ENCODE measurements at places on chromosomes 3 and 15.
A peak's percentile ranks its signal among the peaks of the same experiment; 100 is the strongest.

DNA sequence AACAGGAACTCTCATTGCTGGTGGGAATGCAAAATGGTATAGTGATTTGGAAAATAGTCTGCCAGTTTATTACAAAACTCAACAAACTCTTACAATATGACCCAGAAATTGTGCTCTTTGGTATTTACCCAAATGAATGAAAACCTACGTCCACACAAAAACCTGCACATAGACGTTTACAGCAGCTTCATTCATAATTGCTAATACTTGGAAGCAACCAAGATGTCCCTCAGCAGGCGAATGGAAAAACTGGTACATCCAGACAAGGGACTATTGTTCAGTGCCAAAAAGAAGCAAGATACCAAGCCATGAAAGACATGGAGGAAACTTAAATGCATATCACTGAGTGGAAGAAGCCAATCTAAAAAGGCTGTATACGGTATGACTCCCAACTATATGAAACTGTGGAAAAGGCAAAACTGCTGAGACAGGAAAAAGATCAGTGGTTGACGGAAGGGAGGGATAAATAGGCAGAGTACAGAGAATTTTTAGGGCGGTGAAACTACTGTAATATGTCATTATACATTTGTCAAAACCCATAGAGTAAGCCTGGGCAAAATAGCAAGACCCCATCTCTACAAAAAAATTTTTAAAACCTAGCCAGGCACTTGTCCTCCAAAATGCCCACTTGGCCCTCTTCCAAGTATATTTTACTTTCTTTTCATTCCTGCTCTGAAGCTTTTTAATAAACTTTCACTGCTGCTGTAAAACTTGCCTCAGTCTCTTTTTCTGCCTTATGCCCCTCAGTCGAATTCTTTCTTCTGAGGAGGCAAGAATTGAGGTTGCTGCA lies 4.9 kb upstream of the MKRN2OS start:
- no peak for DNase-seq

- DNase-seq: peak; percentile 13
Measured at GRCh38 chr3:196518966-196519717, 4.0 kb upstream of the SMCO1 start.

GRCh38 chr15:78828920-78829319 lies 17.7 kb upstream of the ADAMTS7 start:
- DNase-seq: no peak

DNA sequence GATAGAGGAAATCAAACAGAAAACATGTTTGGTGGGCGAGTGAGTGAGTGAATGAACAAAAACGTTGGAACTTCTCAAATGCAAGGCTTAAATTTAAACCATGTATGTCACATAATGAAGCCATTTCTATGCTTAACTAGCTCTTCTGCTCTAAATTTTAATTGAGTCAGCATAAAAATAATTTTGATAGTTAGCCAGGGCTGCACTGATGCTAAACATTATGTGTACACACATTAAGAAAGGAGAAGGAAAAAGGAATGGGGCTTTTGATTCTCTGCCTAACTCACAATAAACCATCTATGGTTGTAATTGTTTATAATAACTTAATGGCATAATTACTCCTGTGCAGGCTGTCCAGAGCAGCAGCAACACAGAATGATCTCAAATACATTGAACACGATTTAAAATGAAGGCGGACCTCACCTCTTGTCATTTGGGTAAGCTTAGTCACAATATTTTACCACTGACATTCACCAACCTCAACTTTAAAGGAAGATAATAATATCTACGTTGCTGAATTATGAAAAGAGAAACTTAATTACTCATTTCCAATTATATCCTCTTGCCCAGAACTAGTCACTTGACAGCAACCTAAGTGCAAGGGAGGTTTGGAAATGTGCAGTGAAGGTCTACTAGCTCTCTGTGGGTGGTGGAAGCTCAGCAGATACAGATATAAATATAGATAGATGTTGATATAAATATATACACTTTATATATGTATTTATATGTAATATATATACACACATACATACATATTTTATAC lies 318.4 kb upstream of the TRIM42 start:
- DNase-seq: no peak

DNA sequence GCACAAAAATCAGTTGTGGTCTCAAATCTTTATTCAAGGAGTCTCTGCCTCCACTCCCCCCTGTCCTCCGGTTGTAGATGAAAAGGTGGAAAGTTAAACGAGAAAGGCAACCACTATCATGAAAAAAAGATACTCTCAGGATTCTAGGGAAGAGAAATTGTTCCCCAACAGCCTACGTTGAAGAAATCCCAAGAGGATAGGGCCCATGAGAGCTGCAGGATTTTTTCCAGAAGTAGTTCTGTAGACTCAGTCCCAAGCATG lies 14.3 kb downstream of the ZIC1 start:
- no peak for DNase-seq

DNA sequence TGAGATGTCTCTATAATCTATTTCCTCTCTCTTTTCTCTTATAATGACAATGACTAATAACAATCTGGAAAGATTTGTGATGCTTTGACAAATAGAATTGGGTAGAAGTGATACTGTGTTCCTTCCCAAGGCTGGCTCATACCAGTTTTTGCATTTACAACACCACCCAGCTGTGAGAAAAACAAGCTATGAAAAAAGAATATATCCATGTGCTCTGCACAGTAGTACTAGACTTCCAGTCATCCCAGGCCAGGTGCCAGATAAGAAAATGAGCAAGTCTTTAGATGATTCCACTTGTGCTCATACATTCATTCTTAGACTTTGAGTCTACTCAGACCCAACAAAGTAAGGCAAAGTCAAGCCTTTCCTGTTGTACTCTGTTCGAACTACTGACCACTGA lies 350.2 kb upstream of the POU1F1 start:
- no peak for DNase-seq

DNA sequence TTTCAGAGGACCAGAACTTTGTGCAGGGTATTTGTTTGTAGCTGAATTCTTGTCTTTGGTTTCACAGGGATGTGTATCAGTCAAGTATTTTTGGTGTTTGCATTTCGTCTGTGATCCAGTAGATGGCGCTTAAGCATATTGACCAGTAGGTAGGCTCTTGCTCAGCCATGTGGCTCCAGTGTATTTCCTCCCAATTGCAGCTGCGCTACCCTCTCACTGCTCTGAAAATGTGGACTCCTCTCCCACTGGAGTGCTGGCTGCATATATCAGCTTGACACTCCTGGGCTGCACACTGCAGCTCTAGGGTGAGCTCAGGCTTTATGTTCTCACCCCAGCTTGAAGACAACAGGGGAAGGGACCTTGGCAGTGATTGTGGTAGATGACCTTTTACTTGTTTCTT lies 1264.3 kb upstream of the ALCAM start:
- DNase-seq: no peak

- no peak for DNase-seq
Measured at GRCh38 chr3:149662240-149662887, 4.5 kb upstream of the WWTR1 start.

GRCh38 chr15:98077186-98077585 lies 116.7 kb downstream of the ARRDC4 start:
- no peak for DNase-seq

DNA sequence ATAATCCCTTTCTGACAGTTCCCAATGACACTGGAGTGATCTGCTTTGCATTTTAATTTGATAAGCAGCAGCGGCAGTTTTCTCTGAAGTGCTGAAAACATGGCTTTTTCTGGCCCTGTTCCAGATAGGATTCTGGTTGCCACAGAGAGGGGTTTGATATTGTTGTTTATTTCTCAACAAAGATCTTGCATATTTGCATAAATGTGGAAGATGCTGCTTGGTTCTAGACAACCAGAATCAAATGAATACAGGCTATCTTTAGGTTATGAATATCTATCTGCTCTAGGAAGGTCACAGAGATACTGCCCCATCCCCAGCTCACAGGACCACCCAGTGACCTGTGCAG lies 137.1 kb downstream of the ZNF609 start:
- DNase-seq: no peak

DNA sequence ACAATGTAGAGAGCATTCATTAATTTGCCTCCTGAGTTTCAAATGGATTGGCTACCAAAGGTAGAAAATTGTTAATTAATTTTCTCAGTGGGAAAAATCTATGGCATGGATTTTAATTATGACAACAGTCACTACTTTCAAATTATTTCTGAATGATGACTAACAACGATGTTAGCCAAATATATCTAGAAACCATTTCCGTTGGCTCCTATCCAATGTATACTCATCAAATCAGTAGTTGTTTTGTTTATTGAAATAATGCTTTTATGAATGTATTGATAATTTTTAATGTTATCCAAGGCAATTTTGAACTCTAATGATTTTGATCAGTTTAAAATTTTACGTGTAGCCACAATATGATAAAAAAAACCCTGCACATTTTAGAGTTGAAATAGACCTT lies 333.4 kb downstream of the NAALADL2 start:
- no peak for DNase-seq

DNA sequence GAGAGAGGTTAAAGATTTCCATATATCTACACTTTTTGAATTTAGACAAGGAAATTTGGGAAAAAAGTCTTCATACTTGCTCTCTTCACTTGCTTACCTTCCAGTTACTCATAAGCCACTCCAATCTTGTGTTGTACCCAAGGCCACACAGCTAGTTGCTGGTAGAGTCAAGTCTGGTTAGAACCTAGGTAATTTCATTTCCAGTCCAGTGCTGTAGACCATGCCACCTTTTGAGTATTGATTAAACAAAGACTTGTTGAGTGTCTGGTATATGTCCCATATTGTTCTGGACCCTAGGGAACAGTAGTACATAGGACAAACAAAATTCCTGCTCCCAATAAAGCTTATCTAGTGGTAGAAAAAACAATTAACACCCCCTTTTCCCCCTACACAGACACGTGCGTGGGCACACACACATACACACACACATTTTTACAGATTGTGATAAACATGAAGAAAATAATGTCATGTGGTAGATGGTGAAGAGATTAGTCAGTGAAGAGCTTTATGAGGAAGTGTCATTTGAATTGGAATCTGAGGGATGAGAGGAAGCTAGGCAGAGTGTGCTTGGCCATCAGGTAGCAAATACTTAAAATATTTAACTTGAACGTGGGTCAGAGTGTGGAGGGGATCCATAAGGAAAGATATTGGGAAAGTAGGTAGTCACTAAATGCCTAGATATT lies 2.1 kb downstream of the CMC1 start:
- DNase-seq: no peak

DNA sequence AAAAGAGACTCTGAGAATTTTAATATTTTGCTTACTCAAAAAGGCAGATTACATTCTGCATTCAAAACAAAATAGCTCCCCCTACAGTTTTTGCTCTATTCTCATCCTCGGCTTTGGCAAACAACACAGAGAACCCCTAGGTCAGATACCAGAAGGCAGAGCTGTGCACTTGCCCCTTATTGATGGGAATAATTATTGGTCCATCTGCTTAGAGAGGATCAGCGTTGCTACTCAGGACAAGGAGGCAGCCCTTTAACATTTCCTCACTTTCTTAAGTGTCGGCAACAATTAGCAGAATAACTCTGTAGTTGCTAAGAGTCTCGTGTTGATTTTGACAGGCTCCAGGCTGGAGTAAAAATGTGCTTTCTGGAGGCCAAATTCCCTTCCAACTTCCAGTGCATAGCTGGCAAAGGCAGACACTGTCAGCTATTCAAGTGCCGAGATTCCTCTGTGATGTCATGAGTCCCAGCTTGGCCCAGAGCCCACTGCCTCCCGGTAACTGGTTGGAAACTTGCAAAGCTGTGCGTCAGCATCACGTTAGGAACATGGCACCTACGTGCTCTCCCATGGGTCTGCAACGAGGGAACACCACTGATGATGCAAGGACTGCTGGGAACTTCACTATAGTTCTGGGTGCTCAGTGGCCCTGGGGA lies 482.7 kb upstream of the ADAMTS9 start:
- no peak for DNase-seq

DNA sequence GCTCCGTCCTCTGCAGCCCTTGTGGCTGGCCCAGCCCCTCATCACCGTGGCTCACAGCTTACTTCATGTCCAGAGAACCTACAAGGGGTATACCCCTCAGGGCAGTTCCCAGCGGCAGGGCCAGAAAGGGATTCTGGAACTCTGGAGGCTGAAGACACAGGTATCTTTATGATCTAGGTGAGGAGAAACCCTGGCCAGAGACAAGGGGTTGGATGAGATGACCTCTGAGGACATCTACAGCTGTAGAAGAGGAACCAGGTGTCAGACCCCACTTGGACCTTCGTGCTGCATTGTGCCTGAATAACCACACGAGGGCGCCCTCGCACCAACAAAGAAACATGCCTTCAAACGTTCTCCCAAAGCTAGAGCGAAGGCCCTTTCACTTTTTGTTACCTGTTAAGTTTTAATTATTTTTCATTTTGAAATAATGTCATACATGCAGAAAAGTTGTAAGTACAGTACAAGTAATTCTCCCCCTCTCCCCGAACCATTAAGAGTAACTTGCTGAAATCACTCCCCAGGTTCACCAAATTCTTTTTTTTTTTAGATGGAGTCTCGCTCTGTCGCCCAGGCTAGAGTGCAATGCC lies 118.7 kb upstream of the SMAD3 start:
- peak; percentile 31 for DNase-seq

- no peak for DNase-seq
Measured at GRCh38 chr15:62046078-62046743, 14.0 kb downstream of the VPS13C start.

DNA sequence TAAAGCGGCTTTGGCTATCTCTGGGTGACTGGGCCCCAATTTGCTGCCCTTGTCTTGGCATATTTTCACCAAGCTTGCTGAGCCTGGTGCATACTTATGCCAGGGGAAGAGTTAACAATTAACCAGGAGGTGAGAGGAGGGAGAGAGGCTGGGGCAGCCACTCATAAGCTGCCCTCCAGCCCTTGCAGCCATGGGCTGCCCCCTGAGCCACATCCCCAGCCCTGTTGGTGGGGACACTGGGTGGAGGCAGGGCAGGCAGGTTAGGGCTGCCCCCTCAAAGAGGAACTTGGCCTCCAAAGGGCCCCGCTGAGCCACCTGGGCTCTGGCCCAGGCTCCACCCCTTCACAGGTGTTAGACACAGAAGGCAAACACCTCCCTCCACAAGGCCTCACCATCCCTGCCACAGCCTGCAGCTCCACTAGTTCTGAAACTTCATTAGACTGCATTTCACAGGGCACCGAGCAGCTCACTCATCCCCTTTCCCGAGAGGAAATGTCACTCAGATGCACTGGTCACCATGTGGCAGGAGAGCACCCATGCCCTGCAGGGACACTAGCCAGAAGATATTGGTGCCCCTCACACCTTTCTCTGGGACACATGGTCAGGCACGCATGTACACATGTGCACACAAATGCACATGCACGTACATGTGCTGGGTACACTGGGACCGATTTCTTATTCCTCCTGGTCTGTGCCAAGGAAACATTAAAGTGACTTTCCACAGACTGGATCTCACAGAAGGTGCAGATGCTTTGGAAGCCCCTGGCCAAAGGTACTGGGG lies 20.2 kb downstream of the AMOTL2 start:
- no peak for DNase-seq

DNA sequence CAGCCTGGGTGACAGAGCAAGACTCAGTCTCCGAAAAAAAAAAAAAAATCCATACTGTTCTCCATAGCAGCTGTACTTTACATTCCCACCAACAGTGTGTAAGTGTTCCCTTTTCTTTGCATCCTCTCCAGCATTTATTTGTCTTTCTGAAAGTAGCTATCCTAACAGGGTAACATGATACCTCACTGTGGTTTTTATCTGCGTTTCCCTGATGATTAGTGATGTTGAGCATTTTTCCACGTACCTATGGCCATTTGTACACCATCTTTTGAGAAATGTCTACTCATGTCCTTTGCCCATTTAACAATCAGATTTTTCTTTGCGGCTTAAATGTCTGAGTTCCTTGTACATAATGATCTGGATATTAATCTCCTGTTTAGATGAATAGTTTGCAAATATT lies 119.3 kb downstream of the RFX7 start:
- DNase-seq: no peak

Data from activated naive CD4-positive, alpha-beta T cell (primary cell).